ENCODE measurements at places on chromosomes 2 and 18.

DNA sequence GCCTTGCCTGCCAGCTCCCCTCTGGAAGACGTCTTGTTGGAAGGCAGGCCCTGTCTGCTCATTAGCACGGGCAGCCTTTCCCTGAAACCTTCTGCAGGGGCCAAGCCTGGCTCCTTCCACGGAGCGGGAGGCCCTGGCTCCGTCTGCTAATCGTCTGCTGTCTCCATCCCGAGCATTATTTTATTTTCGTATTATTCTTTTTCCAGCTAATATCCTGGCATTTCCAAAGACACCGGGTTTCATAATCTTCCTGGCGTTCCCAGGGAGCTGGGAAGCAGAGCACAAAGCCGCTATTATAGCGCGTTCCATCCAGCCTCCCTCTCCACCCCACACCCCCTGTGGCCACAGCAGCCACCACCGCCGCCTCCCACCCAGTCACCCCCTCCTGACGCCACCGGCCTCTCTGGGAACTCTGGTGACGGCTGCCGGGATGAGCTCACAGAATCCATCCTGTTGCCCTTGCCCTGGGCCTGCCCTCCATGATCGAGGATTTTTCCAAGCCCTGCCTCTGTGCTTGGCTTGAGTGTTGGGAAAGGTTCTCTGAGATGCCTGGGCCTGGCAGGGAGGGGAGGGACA, 125.5 kb downstream of the DYSF start:
- no peak for DNase-seq

DNA sequence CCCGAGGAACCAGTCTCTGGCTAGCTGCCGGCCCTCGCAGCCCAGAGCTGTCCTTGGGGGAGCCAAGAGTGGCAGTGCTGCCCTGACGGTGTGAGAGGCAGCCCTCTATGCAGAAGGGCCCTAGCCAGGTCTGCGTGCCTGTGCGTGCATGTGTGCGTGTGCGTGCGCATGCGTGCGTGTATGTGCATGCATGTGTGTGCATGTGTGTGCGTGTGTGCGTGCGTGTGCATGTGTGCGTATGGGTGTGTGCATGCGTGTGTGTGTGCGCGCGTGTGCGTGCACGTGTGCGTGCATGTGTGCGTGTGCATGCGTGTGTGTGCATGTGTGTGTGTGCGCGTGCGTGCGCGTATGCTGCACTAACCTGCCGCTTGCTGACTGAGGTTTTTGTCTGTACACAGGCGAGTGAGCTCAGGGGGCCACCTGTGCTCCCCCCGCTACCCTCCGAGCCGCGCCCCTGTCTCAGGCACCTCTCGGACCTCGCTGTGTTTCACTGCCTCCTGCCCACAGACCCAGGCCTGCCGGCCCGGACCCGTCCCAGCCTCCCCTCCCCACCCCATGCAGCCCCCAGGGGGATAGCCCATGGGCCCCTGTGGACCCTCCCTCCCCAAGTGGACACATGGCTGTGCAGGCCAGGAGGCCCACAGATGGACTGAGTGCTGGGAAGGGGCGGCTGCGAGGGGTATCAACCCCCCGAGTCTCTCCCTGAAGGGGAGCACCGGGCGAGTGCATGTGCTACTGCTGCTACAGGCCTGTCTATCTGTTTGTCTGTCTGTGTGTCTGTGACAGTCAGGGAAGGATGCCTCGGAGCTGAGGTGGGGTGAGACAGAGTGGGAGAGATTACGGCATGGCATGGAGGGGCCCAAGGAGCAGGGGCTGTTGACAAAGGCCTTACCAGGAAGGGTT, 31.3 kb downstream of the SPEG start:
- DNase-seq = no peak

DNA sequence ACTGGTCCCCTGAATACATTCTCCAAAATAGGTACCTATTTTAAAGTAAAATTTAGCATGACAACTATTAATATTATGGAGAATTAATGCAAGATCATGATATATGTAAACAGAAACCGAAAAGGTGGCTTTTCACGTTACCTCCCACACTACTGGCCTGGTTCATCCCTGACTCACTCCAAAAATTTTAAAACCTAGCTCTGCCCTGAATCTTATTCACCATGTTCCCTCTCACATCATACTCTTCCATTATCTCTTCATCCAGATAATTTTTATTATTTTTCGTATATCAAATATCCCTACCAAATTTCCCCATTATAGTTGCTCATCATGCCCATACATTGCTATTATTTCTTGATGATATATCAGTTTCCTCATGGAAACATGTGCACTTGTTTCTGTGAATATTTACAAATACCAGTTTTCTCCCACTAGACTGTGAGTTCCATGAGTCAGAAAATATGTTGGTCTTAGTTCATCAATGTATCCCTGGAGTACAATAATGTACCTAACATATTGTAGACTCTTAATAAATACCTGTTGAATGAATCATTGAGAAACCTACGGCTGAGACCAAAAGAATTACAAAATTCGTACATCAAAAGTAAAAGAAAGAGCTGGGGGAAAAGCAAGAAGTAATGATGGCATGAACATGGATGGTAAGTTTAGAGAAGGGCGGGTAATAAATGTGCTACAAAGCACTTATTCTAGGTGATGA, 360.1 kb upstream of the CHAC2 start:
- no peak for DNase-seq

DNA sequence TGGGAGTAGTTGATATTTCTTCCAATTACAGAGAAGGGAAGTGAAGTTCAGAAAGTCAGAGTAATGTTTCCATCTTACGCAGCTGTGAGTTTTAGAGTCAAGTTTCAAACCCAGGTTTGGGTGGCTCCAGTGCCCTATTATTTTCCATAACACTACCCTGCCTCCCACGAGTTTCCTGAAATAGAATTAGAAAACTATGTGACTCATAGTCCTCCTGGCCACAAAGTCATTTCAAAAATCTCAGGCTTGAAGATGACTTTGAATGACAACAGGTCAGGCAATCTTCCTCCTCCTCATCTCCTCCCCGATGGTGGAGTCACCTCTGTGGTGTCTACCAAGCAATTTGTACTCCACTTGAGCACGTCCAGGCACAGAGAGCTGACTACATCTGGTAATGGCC, 212.3 kb upstream of the TRIB2 start:
- no peak for DNase-seq
